ENCODE measurements at places on chromosomes 7 and 10. TPM values are rescaled to one million over a fixed set of nuclear protein-coding genes. Genes with fewer than 3 reads are reported as not detected.

The CPN1 gene
- polyA plus RNA-seq, result not detected

DNA sequence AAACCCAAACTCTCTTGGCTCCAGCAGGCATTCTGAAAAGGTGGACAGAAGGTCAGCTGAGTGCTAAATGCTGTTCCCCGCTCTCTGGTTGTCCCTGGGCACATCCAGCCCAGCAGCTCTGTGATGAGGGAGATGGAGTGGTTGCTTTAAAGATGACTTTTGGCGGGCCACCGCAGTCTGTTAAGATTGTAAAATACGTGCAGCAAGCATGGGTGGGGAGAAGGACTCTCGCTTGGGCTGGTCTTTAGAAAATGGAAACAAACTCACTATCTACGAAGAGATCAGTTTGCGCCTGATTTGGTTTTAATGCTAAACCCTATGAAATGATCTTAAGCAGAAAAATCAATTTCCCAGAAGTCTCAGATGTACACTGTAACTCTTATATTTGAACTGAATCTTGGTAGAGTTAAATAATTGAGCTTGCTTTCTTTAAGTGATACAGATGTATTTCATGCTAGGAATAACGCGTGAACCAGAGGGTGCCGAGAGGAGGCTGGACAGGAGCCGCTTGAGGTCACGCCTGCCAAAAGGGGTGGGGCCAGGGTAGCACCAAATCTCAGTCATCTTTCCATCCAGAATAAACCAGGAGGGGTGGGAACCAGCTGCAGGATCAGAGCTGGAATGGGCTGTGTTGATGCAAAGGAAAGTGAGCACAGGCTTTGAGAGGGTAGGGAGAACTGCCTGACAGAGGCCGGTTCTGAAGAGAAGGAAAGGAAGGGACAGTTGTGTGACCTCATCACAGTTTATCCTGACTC is 170.2 kb upstream of the MKI67 start:
- no peak overlapping the region for H3K27ac ChIP-seq
- no peaks in the 10 kb centered on the region for H3K4me1 ChIP-seq
- no peak for DNase-seq
- H3K36me3 ChIP-seq, result no peaks in the 10 kb centered on the region

- no peaks in the 10 kb centered on the region for H3K27me3 ChIP-seq
- H3K4me3 ChIP-seq, result no peak overlapping the region
- H3K36me3 ChIP-seq, result peaks cover 4% of the 10 kb centered on the region
- no peak overlapping the region for H3K27ac ChIP-seq
- DNase-seq, result no peak
Observed at GRCh38 chr10:130159192-130159794, 23.1 kb downstream of the GLRX3 start.

GRCh38 chr10:113930482-113931057 is 76.1 kb downstream of the NHLRC2 start:
- no peaks in the 10 kb centered on the region for H3K4me1 ChIP-seq
- no peak for DNase-seq
- H3K4me3 ChIP-seq, result no peak overlapping the region
- no peak overlapping the region for H3K27ac ChIP-seq

DNA sequence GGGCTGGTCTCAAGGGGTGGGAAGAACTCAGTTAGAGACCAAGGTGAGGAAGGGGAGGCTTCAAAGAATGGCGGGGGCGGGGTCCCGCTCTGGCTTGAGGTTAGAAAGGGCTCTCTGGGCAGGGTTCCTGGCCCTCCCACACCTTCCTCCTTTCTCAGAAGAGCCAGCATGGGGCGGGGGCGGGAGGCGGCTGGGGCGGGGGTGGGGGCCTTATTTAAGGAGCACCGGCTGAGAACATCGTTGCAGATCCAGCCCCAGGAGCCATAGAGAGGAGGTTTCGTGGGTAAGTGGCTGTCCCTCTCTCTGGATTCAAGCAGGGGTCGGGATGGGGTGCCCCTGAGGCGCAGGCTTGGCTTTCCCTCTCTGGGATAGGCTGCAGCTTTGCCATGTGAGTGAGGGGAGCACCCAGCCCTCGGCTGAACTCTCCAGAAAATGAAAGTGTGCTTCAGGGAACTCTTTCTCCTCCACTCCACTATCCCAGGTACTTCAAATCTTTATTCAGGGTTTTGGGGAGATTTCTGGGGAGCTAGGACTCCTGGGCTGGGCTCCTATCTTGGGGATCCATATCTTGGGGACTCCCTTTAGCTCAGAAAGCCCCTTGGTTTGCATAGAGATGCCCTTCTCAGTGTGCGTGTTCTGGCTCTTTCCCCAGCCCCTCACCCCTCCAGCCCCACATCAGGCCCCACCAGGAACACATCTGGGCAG is 3.3 kb upstream of the CUEDC2 start:
- H3K36me3 ChIP-seq, result no peaks in the 10 kb centered on the region
- no peak overlapping the region for H3K27ac ChIP-seq
- peaks cover 11% of the 10 kb centered on the region for H3K4me1 ChIP-seq
- H3K27me3 ChIP-seq, result no peaks in the 10 kb centered on the region
- no peak for DNase-seq

GRCh38 chr10:103558911-103559310 is 65.4 kb downstream of the NEURL1 start:
- H3K4me1 ChIP-seq, result peaks cover 4% of the 10 kb centered on the region
- no peak for DNase-seq
- no peak overlapping the region for H3K27ac ChIP-seq
- H3K36me3 ChIP-seq, result no peaks in the 10 kb centered on the region
- no peak overlapping the region for H3K4me3 ChIP-seq
- H3K27me3 ChIP-seq, result peaks cover 9% of the 10 kb centered on the region

The SORBS1 gene
- 0.26 TPM for polyA plus RNA-seq

GRCh38 chr10:132840698-132841614 is 55.0 kb upstream of the NKX6-2 start:
- H3K4me1 ChIP-seq, result no peaks in the 10 kb centered on the region
- DNase-seq, result no peak
- no peak overlapping the region for H3K27ac ChIP-seq
- H3K36me3 ChIP-seq, result no peaks in the 10 kb centered on the region
- no peak overlapping the region for H3K4me3 ChIP-seq

DNA sequence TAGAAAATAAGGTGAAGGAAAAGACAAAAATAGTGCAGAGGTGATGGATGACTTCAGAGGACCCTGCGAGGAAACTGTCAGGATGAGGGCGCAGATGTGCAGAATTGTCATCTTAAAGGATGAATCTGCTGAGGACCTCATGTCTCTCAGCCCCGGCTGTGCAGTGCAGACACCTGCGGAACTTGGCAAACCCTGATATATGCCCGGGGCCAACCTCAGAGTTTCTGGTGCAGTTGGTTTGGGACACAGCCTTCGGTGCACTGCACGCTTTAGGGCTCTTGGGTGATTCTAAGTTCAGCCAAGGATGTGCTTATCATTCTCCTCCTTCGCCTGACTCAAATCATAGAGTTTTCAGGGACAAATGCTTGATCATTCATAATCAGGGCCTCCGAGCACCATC is 310.1 kb downstream of the TCERG1L start:
- H3K4me3 ChIP-seq, result no peak overlapping the region
- H3K36me3 ChIP-seq, result no peaks in the 10 kb centered on the region
- H3K27me3 ChIP-seq, result no peaks in the 10 kb centered on the region
- no peak overlapping the region for H3K27ac ChIP-seq
- no peaks in the 10 kb centered on the region for H3K4me1 ChIP-seq

Data from fibroblast of lung (primary cell).